ENCODE measurements at places on chromosomes 12 and 14. TPM values are rescaled to one million over a fixed set of nuclear protein-coding genes. Genes with fewer than 3 reads are reported as not detected.

GRCh38 chr12:79873201-79873600 lies 61.7 kb downstream of the PPP1R12A start:
- H3K4me1 ChIP-seq, result no peaks in the 10 kb centered on the region
- H3K36me3 ChIP-seq, result peaks cover 8% of the 10 kb centered on the region
- DNase-seq, result no peak

GRCh38 chr14:22811722-22812121 lies 3.5 kb downstream of the SLC7A7 start:
- no peak overlapping the region for H3K27ac ChIP-seq
- no peak for DNase-seq
- peaks cover 2% of the 10 kb centered on the region for H3K36me3 ChIP-seq
- H3K27me3 ChIP-seq, result no peaks in the 10 kb centered on the region
- H3K4me3 ChIP-seq, result peak overlapping the region; percentile 16

DNA sequence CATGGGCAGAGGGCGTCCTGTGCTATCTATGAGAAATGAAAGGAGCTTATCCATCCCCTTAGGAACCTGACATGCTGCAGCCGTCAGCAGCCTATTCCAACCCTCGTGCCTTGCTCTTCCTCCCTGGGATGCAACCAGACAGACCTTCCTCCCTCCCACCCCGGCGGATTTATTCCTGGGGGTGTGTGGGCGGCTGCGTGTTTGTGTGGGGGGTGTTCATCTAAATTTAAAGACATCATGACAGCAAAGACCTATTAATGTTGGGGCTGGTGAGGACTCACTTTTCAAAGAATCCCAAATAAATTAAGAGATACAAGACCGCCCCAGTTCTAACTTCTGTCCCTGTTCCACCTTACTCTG lies 52.0 kb downstream of the WSCD2 start:
- H3K4me1 ChIP-seq, result no peaks in the 10 kb centered on the region
- H3K27ac ChIP-seq, result no peak overlapping the region
- no peak overlapping the region for H3K4me3 ChIP-seq
- DNase-seq, result no peak

DNA sequence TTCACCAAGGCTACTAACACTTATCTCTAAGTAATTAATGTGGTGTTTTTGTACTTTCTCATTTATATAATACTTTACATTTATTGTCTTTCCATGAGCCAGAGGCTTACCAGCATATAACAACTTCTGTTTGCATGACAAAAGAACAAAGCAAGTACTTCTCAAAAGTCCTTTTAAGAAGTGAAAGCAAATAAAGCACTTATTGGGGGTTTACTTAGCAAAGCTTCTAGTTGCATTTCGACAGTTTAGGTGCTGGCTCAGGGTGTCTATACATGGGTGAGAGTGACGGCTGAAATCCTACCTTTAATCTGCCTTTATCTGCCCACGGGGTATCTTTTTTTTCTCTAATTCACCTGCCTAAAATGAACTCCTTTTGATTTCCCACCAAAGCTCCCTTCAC lies 21.0 kb upstream of the DCN start:
- no peaks in the 10 kb centered on the region for H3K36me3 ChIP-seq
- no peak for DNase-seq
- H3K4me3 ChIP-seq, result no peak overlapping the region
- H3K27me3 ChIP-seq, result no peaks in the 10 kb centered on the region
- H3K4me1 ChIP-seq, result no peaks in the 10 kb centered on the region

DNA sequence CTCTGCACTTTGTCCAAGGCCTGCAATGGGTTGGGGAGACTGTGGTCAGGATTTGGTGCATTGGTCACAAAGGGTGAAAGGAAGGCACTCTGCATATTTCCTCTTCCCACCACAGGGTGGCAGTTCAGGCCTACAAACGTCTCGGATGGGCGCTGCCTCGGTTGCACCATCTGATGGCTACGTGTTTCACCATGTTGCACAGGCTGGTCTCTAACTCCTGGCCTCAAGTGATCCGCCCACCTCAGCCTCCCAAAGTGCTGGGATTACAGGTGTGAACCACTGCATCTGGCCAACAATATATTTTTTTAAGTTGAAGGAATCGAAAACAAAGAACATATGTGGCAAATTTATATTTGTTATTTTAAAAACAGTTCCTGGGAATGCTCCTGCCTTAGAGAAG lies 35.1 kb downstream of the TMBIM6 start:
- H3K36me3 ChIP-seq, result no peaks in the 10 kb centered on the region
- no peaks in the 10 kb centered on the region for H3K27me3 ChIP-seq
- H3K4me3 ChIP-seq, result no peak overlapping the region

Gene RDH16
- not detected for polyA plus RNA-seq

Gene ARMH4
- not detected for polyA plus RNA-seq

Gene STYK1
- 8.1 TPM for polyA plus RNA-seq

Measured in small intestine (tissue), 16 donors.